ENCODE measurements at places on chromosomes 2 and 18.

DNA sequence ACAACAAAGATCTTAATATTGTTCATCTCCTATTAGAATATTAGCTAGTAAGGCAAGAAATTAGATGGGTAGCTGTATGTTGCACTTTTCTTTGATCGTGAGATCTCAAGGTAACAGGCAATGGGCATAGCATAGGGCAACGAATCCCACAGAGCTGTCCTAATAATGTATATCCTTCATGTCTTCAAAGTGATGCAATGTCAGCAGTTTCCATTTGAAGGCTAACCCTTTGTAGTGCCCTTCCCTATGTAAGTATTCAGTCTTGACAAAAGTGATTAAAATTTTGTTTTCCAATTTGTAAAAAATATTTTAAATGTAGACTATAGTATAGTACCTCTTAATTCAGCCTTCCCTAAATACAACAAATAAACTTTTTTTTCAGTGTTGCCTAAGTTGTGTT, 112.5 kb downstream of the PKP4 start:
- no peak for DNase-seq

DNA sequence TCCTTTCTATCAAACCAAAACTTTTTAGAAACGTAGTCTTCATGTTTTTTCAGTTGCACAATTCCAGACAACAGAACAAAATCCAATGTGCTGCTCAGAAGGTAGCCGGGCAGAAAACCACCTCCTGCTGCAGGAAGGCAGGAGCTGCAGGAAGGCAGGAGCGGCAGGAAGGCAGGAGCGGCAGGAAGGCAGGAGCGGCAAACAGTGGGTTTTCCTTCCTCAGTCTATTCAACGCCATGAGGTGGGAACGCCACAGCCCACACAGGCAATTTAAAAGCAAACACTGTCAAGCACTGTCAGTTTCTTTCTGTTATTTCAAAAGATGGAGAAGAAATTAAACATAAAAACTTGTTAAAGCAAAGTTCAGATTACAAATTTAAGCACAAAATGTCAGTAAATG, 601.2 kb upstream of the SALL3 start:
- no peak for DNase-seq

- DNase-seq: no peak
Observed at GRCh38 chr2:176175709-176176607, 12.5 kb upstream of the HOXD1 start.

DNA sequence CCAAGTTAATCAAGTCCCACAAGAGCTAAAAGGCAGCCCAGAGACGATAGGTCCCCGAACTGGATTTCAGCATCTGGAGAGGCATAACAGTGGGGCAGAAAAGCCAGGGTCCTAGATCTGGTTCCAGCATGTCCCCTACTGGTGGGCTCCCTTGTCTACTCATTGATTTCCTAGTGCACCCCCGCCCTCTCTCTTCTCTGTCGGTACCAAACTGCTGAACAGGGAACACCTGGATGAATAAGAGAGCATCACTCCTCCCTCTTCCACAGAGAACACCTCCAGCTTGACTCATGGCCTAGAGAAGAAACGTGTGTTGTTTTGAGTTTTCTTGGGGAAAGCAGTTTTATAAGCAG, 101.3 kb downstream of the FOXI3 start:
- no peak for DNase-seq

GRCh38 chr18:22108674-22109073, 60.7 kb upstream of the GATA6 start:
- no peak for DNase-seq

- DNase-seq: no peak
Observed at GRCh38 chr2:1811971-1812350, 67.6 kb upstream of the PXDN start.

DNA sequence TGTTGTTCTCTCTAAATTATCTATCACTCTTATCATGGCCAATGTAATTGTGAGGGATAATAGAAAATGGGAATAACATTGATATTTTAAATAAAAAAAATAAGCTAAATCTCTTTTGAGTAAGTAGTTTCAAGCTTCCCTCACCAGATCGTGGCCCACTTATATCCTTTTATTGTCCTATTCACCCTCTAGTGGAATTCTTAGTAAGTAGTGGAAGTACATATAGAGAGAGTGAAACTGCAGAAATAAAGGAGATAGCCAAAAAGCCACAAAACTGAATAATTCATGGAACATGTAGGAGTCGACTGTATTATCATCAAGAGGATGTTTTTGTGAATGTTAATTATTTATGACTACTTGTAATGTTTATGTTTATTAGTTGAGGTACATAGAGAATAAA, 66.1 kb upstream of the DTNA start:
- no peak for DNase-seq

DNA sequence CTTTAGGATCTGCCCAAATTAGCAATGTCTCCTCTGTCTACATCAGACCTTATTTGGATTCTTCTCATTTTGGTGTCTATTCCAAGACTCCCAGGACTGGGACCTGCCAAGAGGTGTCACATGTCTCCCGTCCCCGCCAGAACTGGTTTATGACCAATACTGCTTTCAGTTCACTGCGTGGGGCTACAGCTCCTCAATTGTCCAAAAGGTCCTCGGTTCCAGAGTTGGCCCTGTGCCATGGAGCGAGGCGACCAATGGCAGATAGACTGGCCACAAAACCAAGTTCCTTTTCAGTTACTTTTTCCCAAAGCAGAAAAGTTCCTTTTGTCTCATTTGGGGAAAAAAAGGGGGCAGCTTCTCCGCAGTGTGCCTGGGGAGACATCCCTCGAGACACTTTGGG, 144.1 kb upstream of the ZNF236 start:
- no peak for DNase-seq

GRCh38 chr2:72178551-72178950, 30.9 kb upstream of the CYP26B1 start:
- DNase-seq: no peak

DNA sequence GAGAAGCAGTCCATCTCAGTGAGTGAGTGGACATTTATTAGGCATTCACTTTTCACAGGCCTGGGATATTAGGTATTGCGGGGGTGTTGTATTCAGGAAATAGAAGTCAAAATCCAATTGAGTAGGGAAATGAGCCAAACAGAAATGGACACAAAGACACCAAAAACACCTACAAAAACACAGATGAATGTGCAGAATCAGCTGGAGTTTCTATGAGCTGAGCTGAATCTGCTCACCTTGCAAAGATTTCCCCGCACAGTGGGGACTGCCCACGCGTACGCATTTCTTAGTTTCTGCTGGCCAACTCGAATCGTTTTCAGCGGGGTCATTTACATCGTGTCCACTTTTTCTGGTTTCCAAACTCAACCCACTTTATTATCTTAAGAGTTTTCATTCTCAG, 160.0 kb downstream of the BCL2 start:
- DNase-seq: no peak

DNA sequence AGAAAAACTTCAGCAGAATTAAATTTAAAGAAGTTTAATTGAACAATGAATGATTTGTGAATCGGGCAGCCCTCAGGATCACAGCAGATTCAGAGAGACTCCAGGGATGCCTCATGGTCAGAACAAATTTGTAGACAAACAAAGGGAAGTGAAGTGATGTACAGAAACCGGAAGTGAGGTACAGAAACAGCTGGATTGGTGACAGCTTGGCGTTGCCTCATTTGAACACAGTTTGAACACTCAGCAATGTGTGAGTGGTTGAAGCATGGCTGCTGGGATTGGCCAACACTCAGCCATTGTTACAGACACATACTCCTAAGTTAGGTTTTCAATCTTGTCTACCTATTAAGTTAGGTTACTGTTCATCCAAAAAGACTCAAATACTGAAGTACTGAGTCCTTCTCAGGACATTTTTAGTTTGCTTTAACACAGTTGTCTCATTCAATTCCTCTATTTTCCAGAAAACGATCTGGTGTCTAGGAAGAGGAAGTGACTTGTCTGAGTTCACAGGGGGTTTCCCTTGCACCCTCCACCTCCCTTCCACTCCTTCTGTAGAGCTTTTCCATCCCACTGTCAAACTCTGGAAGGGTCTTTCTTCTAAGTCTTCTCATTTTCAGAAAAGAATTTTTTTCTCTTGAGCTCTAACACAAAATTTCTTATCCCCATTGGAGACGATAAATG, 137.9 kb downstream of the SLC4A3 start:
- no peak for DNase-seq

- DNase-seq: no peak
Observed at GRCh38 chr2:100691846-100692245, 128.1 kb upstream of the NPAS2 start.

- no peak for DNase-seq
Observed at GRCh38 chr2:126770466-126770865, 114.5 kb downstream of the GYPC start.

- peak; percentile 53 for DNase-seq
Observed at GRCh38 chr18:58493516-58494253, 135.2 kb downstream of the ALPK2 start.

DNA sequence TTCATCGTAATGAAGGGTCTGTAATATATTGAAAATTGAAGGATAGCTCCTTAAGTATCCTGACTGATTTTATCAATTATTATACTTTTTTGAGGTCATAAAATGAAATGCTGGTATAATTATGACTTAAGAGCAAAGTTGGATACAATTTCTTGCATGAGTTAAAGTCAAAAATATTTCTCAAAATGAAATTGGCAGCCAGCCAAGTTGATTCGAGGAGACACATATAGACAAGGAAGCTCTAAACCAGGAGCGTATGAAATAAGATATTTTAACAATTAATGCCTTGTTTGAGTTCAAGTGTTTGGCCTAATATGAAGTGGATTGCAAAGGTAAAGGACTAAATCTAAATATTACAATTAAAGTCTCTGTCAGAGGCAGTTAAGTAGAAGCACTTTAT, 260.4 kb upstream of the DSEL start:
- DNase-seq: no peak

DNA sequence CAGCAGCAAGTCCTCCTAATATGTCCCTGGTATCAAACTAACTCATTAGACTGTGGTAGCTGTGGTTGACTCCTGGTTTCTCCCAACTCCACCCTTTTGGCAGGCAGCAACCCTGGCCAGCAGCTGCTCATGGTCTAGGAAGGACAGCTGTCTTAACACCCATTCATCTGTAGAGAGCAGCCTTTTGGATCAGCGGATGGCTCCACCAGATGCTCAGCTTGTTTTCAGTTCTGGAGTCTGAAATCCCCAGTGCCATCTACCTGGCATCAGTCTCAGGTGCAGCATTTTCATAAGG, 100.5 kb downstream of the SPOPL start:
- DNase-seq: peak; percentile 9

DNA sequence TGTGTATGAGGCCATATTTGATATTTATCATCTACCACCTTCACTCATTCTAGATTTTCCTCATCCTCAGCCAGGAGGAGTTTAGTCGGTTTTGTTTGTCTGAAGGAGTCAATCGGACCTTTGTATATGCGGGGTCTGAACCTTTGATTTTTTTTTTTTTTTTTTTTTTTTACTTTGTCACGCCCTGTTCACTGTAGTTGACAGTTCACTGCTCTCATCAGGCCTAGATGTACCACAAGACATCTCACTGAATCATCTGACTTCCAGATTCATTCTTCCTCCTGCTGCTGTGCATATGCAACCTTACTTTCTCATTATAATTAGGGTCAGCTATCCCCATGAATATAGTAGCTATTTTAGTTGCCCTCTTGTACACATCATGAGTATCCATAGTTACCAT, 133.2 kb downstream of the ARHGAP15 start:
- DNase-seq: no peak

GRCh38 chr2:119486196-119486827, 38.0 kb downstream of the SCTR start:
- no peak for DNase-seq

DNA sequence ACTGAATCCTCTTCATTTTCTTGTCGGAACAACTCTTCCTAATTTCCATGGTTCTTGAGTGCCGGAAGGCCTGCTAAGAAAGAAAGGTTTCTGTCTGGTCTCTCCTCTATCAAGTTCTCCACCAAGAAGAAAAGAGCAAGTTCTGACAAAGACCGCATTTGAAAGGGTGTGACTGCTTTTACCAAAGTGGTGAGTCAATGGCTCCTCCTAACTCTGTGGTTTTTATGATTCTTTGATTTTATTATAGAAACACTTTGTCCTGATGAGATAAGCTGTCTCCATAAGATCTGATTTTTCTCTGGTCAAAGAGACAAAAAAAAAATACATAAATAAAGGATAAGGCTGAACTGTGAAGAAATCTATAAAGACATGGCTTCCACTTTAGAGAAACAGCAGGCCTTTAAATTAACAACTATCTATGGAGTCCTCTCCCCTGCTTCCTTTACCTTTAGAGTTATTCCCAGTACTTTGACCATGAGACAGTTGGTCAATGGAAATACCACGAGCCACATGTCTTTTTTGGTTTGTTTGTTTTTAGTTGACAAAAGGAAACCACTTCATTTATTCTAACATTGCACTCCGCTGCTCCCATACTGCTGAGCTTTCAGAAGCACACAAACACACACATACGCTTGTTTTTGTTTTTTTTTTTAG, 67.7 kb downstream of the REL start:
- no peak for DNase-seq

DNA sequence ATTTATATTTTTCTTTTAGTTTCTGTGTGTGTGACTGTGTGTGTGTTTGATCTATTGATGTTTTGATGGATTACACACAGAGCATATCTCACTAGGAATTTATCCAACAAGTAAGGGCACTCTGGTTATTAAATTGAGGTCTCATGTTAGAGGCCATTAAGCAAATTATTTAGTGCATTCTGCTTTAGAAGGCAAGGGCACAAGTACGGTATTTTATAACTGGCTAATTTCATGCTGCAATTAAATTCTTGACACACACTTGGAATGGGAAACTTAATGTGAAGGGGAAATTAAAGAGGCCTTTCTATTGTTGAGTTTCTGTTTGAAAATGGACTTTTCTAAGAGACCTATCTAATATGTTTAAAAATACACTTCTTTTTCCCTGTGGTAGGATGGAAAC, 25.8 kb downstream of the NYAP2 start:
- DNase-seq: no peak

DNA sequence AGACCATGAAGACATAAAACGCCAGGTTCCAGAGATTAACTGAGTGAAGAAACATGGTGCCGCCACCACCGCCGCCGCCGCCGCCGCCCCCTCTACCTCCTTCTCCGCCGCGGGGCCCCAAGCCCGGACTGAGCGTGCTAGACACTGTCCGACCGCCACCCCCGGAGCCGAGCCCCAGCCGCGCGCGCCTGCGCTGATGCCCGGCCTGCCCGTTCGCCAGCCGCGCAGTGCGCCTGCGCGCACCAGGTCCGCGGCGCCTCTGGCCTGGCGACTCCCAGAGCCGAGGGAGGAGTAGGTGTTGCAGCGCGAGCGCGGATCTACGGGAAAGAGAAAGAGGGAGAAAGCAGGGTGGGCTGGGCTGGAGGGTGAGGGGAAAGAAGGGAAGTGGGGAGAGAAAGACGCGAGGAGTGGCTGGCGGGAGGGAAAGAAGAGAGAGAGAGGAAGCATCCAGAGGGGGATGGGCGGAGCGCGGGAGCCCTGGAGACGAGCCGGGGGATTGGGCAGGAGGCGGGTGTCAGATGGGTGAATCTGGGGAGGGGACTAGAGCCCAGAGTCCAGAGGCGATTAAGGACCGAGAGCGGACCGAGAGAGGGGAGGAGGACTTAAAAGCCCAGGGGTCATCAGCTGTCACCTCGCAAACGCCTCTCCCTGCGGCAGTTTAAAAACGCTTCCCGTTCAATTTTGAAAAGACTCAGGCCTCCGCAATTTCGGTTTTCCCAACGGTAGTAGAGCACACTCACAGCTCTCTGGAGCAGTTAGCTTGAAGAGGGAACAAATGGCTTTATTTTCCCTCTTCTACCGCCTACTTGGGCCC, at the start of gene PGAP1:
Gene PGAP1 (minus strand): TSS at position 146 of the 814 bp plus-strand sequence. CDS start 91 bp downstream, at position 55.
- peak; percentile 98 for DNase-seq
